Activated T-cell treated with anti-CD3 and anti-CD28 coated beads, Interleukin-2, amount 50 U/mL, for 72 hours (primary cell): ENCODE measurements at places on chromosomes 3 and 15. TPM values are rescaled to one million over a fixed set of nuclear protein-coding genes. Genes with fewer than 3 reads are reported as not detected.
A peak's percentile ranks its signal among the peaks of the same experiment; 100 is the strongest.

DNA sequence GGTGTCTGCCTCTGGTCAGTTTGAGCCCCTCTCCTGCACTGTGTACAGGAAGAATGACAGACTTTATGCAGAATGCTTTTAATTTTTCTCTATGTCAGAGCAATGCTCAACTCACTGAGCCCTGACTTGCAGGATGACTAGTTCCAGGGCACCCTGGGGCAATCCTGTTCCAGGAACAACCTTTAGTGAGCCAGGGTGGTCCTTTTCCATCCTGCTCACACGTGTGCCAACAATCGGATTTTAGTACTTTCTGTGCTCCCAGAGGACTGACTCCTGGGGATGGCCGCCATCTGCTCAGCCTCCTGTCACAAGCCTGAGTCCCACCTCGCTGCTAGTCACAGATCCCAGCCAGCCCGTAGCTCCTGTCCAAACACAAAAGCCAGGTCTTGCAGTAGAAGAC lies 48.2 kb upstream of the ALDH1A3 start:
- peaks cover 58% of the 10 kb centered on the region for H3K27me3 ChIP-seq
- no peaks in the 10 kb centered on the region for H3K36me3 ChIP-seq
- no peak overlapping the region for H3K27ac ChIP-seq

- no peaks in the 10 kb centered on the region for H3K27me3 ChIP-seq
- no peak for DNase-seq
- no peaks in the 10 kb centered on the region for H3K4me1 ChIP-seq
- peaks cover 2% of the 10 kb centered on the region for H3K36me3 ChIP-seq
Measured at GRCh38 chr3:23600167-23600871, 205.4 kb upstream of the UBE2E1 start.

- no peak overlapping the region for H3K4me3 ChIP-seq
- no peak overlapping the region for H3K27ac ChIP-seq
- no peaks in the 10 kb centered on the region for H3K27me3 ChIP-seq
Measured at GRCh38 chr15:88069561-88069960, 187.0 kb downstream of the NTRK3 start.

Gene SCAANT1
- not detected for total RNA-seq

- no peak for DNase-seq
- no peak overlapping the region for H3K27ac ChIP-seq
- H3K27me3 ChIP-seq = no peaks in the 10 kb centered on the region
Measured at GRCh38 chr3:31382856-31383255, 149.9 kb upstream of the STT3B start.

Gene ESYT3
- 1.1 TPM for total RNA-seq

GRCh38 chr3:138051947-138052802 lies 42.2 kb downstream of the CLDN18 start:
- no peak overlapping the region for H3K27ac ChIP-seq
- H3K4me3 ChIP-seq = no peak overlapping the region
- peaks cover 52% of the 10 kb centered on the region for H3K27me3 ChIP-seq

- H3K4me3 ChIP-seq = no peak overlapping the region
- H3K4me1 ChIP-seq = peaks cover 12% of the 10 kb centered on the region
- DNase-seq = no peak
- no peak overlapping the region for H3K27ac ChIP-seq
- H3K27me3 ChIP-seq = no peaks in the 10 kb centered on the region
Measured at GRCh38 chr3:184004476-184004875, 13.2 kb downstream of the ABCC5 start.

DNA sequence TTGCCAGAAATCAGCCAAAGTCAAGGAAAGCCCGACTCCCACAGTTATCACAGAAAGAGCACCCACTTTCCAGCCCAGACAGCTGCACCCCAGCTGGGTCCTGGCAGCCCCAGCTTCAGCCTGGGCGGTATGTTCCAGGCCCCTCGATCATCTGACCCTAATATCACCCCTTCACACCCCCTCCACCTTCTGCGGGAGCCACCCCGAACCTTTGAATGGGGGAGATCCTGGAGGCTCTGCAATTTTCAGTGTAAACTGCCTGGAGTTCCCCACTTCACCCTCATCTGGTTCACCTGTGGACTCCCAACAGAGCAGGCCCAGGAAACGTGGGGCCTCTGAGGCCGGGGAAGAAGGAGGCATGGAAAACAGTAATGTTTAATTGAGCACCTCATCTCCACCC lies 5.9 kb downstream of the PRSS50 start:
- H3K27me3 ChIP-seq = no peaks in the 10 kb centered on the region
- H3K27ac ChIP-seq = no peak overlapping the region
- no peaks in the 10 kb centered on the region for H3K4me1 ChIP-seq
- DNase-seq = no peak
- no peaks in the 10 kb centered on the region for H3K36me3 ChIP-seq

DNA sequence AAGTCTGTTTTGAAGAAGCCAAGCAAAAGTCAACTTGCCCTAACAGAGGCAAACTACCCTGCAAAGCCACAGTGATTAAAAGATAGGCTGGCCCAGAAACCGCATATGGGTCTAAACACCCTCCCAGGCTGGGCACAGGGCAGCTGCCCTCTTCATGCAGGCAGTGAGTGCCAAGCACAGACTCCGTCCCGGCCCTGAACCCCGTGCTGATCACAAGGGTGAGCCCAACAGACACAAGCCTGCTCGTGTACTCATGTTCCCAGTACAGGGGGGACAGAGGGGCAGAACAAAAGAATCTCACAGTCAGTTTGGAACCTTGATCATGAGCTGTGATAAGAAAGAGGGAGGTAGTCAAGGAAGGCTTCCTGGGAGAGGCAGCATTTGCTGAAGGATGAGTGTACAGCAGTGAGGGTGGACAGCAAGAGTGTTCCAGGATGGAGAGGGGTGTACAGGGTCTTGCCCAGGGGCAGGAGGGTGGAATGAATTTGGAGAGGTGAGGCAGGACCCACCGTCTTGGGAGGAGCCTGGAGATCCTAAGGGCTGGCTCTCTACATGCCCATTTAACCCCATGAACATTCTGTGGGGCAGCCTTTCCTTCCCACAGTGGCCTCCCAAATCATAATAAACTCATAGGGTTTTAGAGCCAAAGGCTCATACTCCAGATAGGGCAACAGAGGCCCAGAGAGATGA lies 43.2 kb upstream of the PRR23E start:
- H3K36me3 ChIP-seq = no peaks in the 10 kb centered on the region
- no peak overlapping the region for H3K4me3 ChIP-seq
- H3K27me3 ChIP-seq = no peaks in the 10 kb centered on the region
- H3K27ac ChIP-seq = no peak overlapping the region

- H3K36me3 ChIP-seq = no peaks in the 10 kb centered on the region
- H3K4me3 ChIP-seq = no peak overlapping the region
- H3K4me1 ChIP-seq = peaks cover 7% of the 10 kb centered on the region
- H3K27ac ChIP-seq = no peak overlapping the region
- H3K27me3 ChIP-seq = no peaks in the 10 kb centered on the region
Measured at GRCh38 chr3:195115600-195116406, 155.2 kb downstream of the XXYLT1 start.

Gene CCR1
- 0.51 TPM for total RNA-seq

DNA sequence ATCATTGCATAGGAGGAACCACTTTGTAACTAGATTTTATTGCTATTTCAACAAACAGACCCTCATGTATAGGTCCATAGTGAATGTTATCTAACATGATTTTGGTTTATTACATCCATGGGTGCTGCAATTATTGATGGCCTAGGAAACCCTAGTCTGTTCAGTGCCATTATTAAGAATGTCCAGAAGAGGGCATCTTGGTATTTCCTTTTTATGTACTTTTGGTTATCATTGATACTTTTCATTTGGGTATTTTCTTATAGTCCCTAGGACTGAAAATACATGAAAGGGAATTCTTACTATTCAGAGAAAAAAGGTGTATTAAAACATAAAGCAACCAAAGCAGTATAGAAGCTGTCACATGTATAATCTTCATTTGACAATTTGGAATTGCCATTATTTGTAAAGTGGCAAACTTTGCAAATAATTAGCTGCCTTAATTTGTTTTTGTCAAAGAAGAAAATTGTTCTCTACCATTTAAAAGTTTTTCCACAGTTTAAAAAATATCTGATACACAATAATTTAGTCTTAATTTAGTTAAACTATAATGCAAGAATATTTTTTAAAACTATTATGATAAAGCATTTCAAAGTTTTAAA lies 48.7 kb downstream of the CNOT10 start:
- H3K27me3 ChIP-seq = no peaks in the 10 kb centered on the region
- H3K27ac ChIP-seq = no peak overlapping the region
- no peaks in the 10 kb centered on the region for H3K4me1 ChIP-seq

Gene TIMP4
- 0.28 TPM for total RNA-seq

Gene CCR2
- total RNA-seq = not detected

Gene ADCY5
- not detected for total RNA-seq

- H3K27ac ChIP-seq = peak overlapping the region; percentile 78
- no peaks in the 10 kb centered on the region for H3K36me3 ChIP-seq
- H3K27me3 ChIP-seq = peaks cover 7% of the 10 kb centered on the region
- no peak for DNase-seq
- H3K4me3 ChIP-seq = peak overlapping the region; percentile 18
Measured at GRCh38 chr3:53748512-53749271, 97.5 kb downstream of the CHDH start.

GRCh38 chr15:95471690-95472086 lies 858.8 kb upstream of the NR2F2 start:
- H3K36me3 ChIP-seq = no peaks in the 10 kb centered on the region
- DNase-seq = no peak
- H3K27ac ChIP-seq = no peak overlapping the region
- H3K4me3 ChIP-seq = no peak overlapping the region
- no peaks in the 10 kb centered on the region for H3K4me1 ChIP-seq
- peaks cover 6% of the 10 kb centered on the region for H3K27me3 ChIP-seq

DNA sequence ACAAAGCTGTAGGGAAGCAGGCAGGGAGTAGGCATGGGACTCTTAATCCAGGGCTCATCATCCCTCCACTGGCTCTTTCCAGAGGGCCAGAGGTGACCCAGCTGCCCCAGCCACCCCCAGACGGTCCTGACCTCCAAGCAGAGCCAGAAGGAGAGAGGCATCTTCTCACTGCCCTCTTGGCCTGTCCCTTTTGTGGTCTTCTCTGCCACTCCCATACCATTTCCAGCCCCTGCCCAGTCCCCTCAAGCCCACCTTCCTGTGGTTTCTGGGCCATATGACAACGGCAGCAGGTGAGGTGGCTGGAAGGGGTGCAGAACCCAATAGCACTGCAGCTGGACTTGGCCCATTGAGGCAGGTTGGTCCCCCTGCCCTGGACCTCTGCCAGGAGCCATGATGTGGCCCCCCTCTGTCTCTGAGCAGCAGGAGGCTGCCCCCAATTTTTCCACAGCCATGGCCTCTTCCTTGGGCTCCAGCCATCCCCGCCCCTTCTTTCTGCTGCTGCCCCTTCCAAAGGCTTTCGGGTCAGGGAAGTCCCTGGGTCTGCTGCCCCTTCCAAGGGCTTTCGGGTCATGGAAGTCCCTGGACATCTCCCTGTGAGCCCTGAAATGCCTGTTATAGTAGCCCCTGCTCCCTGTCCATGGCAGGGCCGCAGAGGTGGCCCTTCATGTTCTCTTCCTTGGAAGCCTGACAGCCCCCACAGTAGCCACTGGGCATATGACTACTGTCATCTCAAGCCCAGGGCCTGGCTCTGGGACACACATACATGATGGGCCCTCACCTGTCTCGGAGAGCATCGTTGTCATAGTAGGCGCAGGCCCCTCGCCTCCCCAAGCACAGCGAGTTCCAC lies 39.5 kb upstream of the RAB6B start:
- H3K27me3 ChIP-seq = peaks cover 5% of the 10 kb centered on the region
- H3K4me1 ChIP-seq = no peaks in the 10 kb centered on the region
- no peaks in the 10 kb centered on the region for H3K36me3 ChIP-seq
- H3K27ac ChIP-seq = no peak overlapping the region

Gene AGBL1
- not detected for total RNA-seq

DNA sequence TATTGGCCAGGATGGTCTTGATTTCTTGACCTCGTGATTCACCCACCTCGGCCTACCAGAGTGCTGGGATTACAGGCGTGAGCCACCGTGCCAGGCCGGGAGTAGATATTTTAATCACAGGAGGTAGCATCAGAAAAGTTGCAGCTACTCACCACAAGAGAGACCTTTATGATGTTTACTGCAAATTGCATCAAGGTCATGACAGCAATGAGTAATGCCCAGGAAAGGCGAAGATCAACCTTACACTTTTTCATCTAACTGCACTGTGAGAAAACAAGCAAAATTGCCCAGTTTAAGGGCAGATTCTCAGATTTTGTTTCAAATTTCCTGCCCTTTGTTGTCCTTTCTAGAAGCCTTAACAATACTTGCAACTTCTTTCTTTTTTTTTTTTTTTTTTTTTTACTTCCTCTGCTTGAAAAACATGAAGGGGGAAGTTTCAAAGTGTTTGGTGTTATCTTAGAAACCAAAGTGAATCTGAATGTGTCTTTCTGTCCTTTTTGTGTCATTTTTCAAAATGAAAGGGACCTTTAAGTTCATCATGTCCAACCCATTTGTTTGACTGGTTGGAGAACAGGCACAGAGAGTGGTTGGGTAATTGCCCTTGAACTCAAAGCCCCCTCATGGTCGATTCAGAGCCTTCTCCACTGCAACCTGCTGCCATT lies 25.0 kb downstream of the TGFBR2 start:
- peaks cover 96% of the 10 kb centered on the region for H3K4me1 ChIP-seq
- H3K27ac ChIP-seq = peak overlapping the region; percentile 96
- H3K36me3 ChIP-seq = peaks cover 13% of the 10 kb centered on the region
- H3K27me3 ChIP-seq = no peaks in the 10 kb centered on the region
- peak overlapping the region; percentile 85 for H3K4me3 ChIP-seq
- peak; percentile 75 for DNase-seq

DNA sequence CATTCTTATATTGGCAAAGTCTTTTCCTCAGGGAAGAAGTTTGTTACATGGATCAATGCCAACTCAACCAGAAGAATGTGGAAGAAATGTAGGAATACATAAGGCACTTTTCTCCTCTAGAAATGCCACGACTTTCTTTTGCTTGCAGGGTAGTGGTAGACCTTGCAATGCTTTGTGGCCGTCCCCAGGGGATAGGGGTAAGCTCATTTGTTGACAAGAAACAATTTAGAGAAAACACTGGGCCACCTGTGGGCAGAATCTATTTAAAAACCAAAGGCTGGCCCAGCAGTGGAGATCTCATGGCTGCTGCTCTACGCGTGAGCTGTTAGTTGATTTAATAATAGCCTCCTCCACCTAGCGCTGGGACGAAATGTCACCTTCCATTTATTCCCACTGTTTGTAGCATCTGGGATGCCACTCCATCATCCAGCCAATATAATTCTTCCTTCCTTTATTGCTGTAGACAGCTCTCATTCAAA lies 64.6 kb upstream of the PFN2 start:
- H3K4me3 ChIP-seq = no peak overlapping the region
- no peak overlapping the region for H3K27ac ChIP-seq
- H3K27me3 ChIP-seq = peaks cover 15% of the 10 kb centered on the region
- no peak for DNase-seq
- no peaks in the 10 kb centered on the region for H3K36me3 ChIP-seq

GRCh38 chr3:81579744-81580143 lies 181.7 kb downstream of the GBE1 start:
- H3K4me3 ChIP-seq = no peak overlapping the region
- no peaks in the 10 kb centered on the region for H3K4me1 ChIP-seq
- no peaks in the 10 kb centered on the region for H3K27me3 ChIP-seq
- H3K27ac ChIP-seq = no peak overlapping the region
- DNase-seq = no peak
